ENCODE measurements at places on chromosomes 6 and 20. TPM values are rescaled to one million over a fixed set of nuclear protein-coding genes. Genes with fewer than 3 reads are reported as not detected.

DNA sequence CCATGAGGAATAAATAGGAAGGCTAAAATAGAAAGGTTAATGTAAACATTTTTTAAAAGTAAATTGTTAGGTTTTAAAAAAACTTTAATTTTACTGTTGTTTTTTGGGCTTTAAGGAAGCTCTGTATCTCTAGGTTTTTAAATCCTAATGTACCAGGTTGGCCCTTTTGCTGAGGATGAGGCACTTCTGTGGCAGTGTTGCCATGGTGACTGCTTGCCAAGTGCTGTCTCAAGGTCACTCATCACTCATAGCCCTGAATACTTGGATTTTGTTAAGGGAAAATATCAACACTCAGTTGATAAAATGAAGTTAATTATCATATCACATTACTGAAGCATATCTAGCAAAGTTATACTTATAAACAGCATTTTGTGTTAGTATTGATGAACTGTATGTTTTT, 50.2 kb downstream of the NCOA3 start:
- H3K27me3 ChIP-seq = no peaks in the 10 kb centered on the region
- no peak overlapping the region for H3K27ac ChIP-seq
- peak; percentile 44 for DNase-seq
- H3K36me3 ChIP-seq = no peaks in the 10 kb centered on the region

- peak overlapping the region; percentile 99 for H3K27ac ChIP-seq
- no peaks in the 10 kb centered on the region for H3K27me3 ChIP-seq
- H3K4me3 ChIP-seq = no peak overlapping the region
- H3K4me1 ChIP-seq = peaks cover 38% of the 10 kb centered on the region
- H3K36me3 ChIP-seq = no peaks in the 10 kb centered on the region
These were observed 531.8 kb upstream of the JARID2 start for GRCh38 chr6:14713966-14714631.

The SYCP2L gene
- not detected for total RNA-seq

GRCh38 chr20:1309439-1309847, 19.5 kb downstream of the SDCBP2 start:
- no peak for DNase-seq
- H3K36me3 ChIP-seq = no peaks in the 10 kb centered on the region
- H3K27ac ChIP-seq = no peak overlapping the region
- no peaks in the 10 kb centered on the region for H3K27me3 ChIP-seq
- no peak overlapping the region for H3K4me3 ChIP-seq

The SOBP gene
- total RNA-seq = 1.9 TPM

The TCP11 gene
- not detected for total RNA-seq

GRCh38 chr20:52746770-52747169, 225.4 kb upstream of the TSHZ2 start:
- H3K27ac ChIP-seq = no peak overlapping the region
- H3K4me1 ChIP-seq = peaks cover 14% of the 10 kb centered on the region
- DNase-seq = peak; percentile 24
- H3K27me3 ChIP-seq = no peaks in the 10 kb centered on the region
- no peak overlapping the region for H3K4me3 ChIP-seq

- peaks cover 12% of the 10 kb centered on the region for H3K4me1 ChIP-seq
- DNase-seq = no peak
- no peaks in the 10 kb centered on the region for H3K36me3 ChIP-seq
- peak overlapping the region; percentile 64 for H3K27ac ChIP-seq
- H3K27me3 ChIP-seq = no peaks in the 10 kb centered on the region
- no peak overlapping the region for H3K4me3 ChIP-seq
These were observed 66.9 kb upstream of the CDH4 start for GRCh38 chr20:61185181-61185580.

DNA sequence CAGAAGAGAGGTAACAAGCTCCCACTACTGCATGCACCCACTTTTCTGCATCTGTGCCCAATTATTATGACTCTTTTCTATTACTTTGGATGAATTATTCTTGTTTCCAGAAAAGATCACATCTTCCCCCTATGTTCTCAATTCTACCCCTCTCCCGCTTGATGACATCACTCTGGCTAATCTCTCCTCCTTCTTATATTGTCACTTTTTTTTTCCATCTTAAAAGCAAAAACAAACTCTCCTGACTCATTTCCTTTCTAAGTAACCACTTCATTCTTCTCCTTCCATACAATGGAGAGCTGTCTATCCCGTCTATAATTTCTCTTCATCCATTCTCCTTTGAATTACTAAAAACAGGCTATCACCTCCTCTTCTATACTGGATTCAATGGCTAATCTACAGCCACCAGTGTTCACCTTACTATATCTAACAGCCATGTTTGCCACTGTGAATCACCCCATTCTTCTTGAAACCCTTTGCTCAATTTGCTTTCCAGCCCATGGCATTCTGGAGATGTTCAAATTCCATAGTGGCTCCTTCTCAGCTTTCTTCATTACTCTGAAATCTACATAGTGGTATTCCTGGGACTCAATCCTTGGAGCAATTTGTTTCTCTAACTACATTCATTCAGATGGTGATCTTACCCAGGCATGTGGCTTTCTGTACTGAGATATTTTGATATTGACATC, 378.4 kb downstream of the ARHGAP18 start:
- no peaks in the 10 kb centered on the region for H3K27me3 ChIP-seq
- 0 out of 2 replicates have a peak overlapping the region, but pooled peaks have one; percentile 10 for H3K4me3 ChIP-seq
- peak; percentile 77 for DNase-seq
- H3K4me1 ChIP-seq = peaks cover 13% of the 10 kb centered on the region

GRCh38 chr6:3523966-3524365, 67.1 kb upstream of the SLC22A23 start:
- H3K27me3 ChIP-seq = no peaks in the 10 kb centered on the region
- H3K36me3 ChIP-seq = no peaks in the 10 kb centered on the region
- H3K27ac ChIP-seq = no peak overlapping the region
- no peak overlapping the region for H3K4me3 ChIP-seq

The HMGN3 gene
- total RNA-seq = 17.6 TPM

- H3K4me1 ChIP-seq = peaks cover 19% of the 10 kb centered on the region
- H3K4me3 ChIP-seq = no peak overlapping the region
- H3K27ac ChIP-seq = no peak overlapping the region
These were observed 10.3 kb downstream of the MTHFD1L start for GRCh38 chr6:150875841-150876240.

The ZNF311 gene
- 0.76 TPM for total RNA-seq

DNA sequence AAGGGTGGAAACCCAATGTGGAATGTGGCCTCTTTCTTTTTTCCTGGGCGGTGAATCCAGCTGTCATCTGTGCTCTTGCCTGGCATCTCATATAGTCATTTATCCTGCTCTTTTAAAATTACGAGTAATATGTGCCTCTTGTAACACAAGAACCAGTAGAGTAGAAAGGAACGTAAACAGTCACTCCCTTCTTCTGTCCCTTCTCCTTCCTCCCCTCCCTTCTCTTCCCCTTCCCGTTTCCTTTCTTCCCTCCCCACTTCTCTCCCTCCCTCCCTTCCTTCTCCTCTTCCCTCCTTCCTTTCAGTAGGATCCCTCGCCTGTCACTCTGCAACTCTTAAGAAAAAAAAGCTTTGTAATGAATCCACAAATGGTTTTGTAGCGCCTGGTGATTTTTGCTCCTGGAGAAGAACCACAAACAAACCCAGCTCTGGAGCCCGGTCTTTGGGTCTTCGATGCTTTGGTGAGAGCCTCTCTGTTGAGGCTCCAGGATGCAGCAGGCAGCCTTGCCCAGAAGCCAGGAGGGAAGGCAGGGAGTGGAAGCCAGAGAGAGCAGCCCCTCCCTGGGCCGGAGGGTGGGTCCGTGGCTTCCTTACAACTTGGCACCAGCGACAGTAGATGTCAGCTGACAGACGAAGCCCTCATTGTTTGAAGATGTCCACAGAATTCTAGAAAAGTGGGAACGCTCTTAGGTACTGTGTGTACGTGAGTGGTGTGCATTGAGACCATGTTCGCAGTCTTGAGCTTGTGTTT, 15.0 kb downstream of the DUSP22 start:
- no peak overlapping the region for H3K4me3 ChIP-seq
- H3K27me3 ChIP-seq = no peaks in the 10 kb centered on the region
- no peak overlapping the region for H3K27ac ChIP-seq
- no peak for DNase-seq
- H3K36me3 ChIP-seq = no peaks in the 10 kb centered on the region

GRCh38 chr6:91464718-91465117, 877.8 kb upstream of the MAP3K7 start:
- no peaks in the 10 kb centered on the region for H3K4me1 ChIP-seq
- H3K4me3 ChIP-seq = no peak overlapping the region
- no peak for DNase-seq
- H3K27ac ChIP-seq = no peak overlapping the region
- no peaks in the 10 kb centered on the region for H3K36me3 ChIP-seq

GRCh38 chr6:118722829-118723813, 71.7 kb upstream of the CEP85L start:
- H3K27me3 ChIP-seq = no peaks in the 10 kb centered on the region
- H3K4me3 ChIP-seq = no peak overlapping the region
- H3K4me1 ChIP-seq = 0 out of 2 replicates have a peak, but pooled peaks cover 4% of the 10 kb centered on the region
- peak; percentile 44 for DNase-seq
- no peaks in the 10 kb centered on the region for H3K36me3 ChIP-seq

DNA sequence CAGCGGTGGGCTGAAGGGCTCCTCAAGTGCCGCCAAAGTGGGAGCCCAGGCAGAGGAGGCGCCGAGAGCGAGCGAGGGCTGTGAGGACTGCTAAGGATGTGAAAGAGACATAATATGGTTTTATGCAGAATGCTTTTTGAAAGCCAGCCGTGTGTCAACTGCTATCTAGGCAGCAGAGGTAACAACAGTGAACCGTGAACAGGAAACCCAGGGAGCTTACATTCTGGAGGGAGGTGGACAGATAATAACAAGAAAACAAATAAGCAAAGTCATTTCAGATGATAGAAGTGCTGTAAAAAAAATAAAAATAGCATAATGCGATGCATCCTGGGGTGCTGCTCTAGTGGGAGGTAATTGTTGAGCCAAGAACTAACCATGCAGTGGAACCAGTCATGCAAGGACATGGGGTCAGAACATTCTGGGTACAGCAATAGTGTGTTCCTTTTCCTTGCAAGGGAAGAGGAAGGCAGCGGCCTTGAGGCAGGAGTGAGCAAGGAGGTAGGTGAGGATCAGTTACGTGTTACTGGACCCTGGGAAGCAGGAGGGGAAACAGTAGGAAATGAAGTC, 134.4 kb upstream of the TMEM170B start:
- no peaks in the 10 kb centered on the region for H3K4me1 ChIP-seq
- DNase-seq = no peak
- H3K4me3 ChIP-seq = no peak overlapping the region
- no peak overlapping the region for H3K27ac ChIP-seq
- no peaks in the 10 kb centered on the region for H3K36me3 ChIP-seq

- no peaks in the 10 kb centered on the region for H3K36me3 ChIP-seq
- no peaks in the 10 kb centered on the region for H3K27me3 ChIP-seq
- H3K4me3 ChIP-seq = no peak overlapping the region
- H3K27ac ChIP-seq = no peak overlapping the region
These were observed 401.4 kb downstream of the MAFB start for GRCh38 chr20:40287683-40288082.

DNA sequence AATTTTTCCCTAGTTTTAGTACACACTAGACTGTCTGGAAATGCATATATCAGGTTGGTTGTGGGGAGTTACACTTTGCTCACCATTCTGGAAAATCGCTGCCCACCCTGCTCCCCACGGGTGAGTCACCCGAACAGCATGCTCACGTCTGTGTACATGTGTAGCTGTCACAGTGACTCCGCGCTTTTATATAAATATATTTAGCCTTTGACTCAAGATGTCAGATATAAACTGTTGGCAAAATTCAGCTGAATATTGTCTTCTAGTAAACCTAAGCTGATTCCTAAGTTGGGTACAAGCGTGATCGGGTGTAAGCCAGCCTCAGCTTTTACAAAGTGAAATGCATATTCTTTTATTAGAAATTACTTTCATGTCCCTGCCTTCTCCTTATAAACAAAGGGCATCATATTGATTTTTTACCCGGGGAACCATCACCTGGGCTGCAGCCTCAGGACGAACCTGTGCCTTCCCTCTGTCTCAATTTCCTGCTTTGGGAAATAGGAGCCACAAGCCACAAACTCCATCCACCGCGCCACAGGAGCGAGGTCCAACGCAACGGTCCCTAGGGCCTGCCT, 4.3 kb downstream of the SDCBP2 start:
- peak overlapping the region; percentile 100 for H3K27ac ChIP-seq
- peak; percentile 92 for DNase-seq
- H3K4me3 ChIP-seq = peak overlapping the region; percentile 95

GRCh38 chr20:8602389-8603116, 466.3 kb upstream of the PLCB4 start:
- no peaks in the 10 kb centered on the region for H3K27me3 ChIP-seq
- 0 out of 2 replicates have a peak, but pooled peaks cover 3% of the 10 kb centered on the region for H3K4me1 ChIP-seq
- H3K4me3 ChIP-seq = no peak overlapping the region
- no peaks in the 10 kb centered on the region for H3K36me3 ChIP-seq

The UNC93A gene
- total RNA-seq = not detected

The KCNK16 gene
- not detected for total RNA-seq

GRCh38 chr6:161111261-161111660, 119.7 kb downstream of the MAP3K4 start:
- no peak overlapping the region for H3K4me3 ChIP-seq
- no peaks in the 10 kb centered on the region for H3K27me3 ChIP-seq
- DNase-seq = no peak
- H3K27ac ChIP-seq = no peak overlapping the region
- peaks cover 72% of the 10 kb centered on the region for H3K36me3 ChIP-seq
- H3K4me1 ChIP-seq = peaks cover 13% of the 10 kb centered on the region

GRCh38 chr6:75268121-75268987, 16.2 kb downstream of the TMEM30A start:
- H3K27ac ChIP-seq = no peak overlapping the region
- H3K4me1 ChIP-seq = peaks cover 21% of the 10 kb centered on the region
- DNase-seq = peak; percentile 52
- H3K4me3 ChIP-seq = no peak overlapping the region

DNA sequence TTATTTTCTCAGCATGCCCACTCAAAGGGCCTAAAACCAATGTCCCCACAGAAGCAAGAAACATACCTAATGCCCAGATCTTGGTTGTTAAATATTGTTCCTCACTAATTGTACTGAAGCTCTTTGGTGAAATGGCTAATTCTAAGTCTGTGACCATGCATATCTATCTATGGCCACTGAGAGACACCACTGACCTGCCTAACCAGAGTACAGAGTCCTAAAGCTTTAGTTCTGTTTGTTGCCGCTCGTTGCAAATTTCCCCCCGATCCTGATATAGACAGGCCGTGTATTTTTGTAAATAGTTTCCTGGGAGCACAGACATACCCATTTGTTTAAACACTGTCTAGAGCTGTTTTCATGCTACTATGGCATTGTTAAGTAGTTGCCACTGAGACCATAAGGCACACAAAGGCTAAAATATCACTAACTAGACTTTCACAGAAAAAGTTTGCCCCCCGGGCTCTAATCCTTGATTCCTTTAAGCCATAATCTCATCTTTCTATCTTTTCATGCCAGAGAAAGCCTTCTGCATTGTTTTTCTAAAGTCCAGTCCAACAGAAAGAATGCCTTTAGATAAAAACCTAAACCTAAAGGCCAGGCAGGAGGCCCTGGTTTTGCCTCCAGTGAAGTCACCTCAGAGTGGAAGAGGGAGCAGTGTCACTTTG, 48.7 kb downstream of the DNAAF9 start:
- no peaks in the 10 kb centered on the region for H3K4me1 ChIP-seq
- H3K36me3 ChIP-seq = peaks cover 18% of the 10 kb centered on the region
- H3K27ac ChIP-seq = no peak overlapping the region
- H3K27me3 ChIP-seq = no peaks in the 10 kb centered on the region
- DNase-seq = no peak
